Peyer's patch (tissue), 4 donors: ENCODE measurements at places on chromosomes 2 and 18.

DNA sequence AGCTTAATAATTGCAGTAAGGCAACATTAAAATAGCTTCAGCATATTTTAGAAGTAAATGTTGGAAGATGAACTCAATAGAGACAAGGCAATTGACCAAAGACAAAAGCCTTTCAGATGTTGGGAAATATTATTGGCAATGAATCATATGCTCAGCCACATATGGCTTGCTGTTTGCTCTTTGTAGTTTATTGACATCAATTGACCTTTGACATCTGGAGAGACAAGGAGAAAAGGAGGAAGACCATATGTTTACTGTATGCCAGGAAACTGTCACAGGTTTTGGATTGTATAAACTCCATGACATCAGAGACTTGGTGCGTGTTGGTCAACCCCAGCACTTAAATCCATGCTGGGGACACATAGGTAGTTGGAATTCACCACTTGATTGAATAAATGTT, 60.6 kb upstream of the SLC16A14 start:
- no peak for DNase-seq

DNA sequence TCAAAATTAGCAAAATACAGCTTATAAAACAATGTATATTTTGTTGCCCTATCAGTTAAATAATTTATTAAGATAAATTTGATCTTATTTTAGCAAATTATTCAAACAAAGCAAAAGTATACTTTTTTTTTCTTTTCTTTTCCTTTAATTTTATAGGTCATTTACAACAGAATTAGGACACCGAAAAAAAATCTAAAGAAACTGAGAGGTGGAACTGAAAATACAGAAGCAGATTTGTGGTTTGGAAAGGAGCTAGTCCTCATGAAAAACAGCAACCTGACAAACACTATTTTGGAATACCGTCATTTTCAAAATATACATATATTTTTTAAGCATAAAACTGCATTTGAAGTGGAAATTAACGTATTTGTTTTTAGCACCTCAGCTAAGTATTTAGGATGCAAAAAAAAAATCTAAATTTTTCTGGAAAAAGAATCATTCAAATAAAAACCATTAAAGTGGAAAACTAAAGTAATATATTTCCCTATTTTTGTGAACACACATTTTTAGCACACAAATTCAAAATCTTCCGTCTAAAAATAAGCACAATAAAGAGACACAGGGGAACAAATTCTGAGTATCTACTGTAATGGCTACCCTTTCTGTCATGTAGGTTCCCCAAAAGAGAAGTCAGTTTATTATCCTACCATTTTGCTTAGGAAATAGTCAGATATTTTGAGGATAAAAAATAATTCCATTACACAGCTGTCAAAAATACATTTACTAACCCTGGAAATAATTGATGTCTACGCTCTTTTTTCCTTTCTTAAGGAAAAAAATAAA, 2.7 kb downstream of the CCDC88A start:
- no peak for DNase-seq

DNA sequence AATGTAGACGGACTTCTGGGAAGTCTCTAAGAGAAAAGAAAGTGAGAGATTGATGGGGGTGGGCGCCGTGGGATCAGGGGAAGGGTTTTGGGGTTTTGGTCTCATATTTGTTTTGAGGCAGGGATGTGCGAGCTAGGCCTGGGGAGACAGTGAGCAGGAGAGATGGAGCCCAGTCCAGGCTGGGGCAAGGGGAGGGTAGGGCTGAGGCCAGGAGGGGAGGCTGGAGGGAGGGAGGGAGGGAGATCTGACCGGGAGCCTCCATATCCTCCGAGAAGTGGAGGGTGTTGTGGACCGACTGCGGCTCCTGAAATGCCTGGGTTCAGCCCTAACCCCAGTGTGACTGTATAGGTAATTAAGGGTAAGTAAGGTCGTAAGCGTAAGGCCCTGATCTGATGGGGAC, 72.8 kb upstream of the ODC1 start:
- no peak for DNase-seq

- DNase-seq: no peak
These were observed 56.9 kb upstream of the ZNF397 start for GRCh38 chr18:35183886-35184285.

DNA sequence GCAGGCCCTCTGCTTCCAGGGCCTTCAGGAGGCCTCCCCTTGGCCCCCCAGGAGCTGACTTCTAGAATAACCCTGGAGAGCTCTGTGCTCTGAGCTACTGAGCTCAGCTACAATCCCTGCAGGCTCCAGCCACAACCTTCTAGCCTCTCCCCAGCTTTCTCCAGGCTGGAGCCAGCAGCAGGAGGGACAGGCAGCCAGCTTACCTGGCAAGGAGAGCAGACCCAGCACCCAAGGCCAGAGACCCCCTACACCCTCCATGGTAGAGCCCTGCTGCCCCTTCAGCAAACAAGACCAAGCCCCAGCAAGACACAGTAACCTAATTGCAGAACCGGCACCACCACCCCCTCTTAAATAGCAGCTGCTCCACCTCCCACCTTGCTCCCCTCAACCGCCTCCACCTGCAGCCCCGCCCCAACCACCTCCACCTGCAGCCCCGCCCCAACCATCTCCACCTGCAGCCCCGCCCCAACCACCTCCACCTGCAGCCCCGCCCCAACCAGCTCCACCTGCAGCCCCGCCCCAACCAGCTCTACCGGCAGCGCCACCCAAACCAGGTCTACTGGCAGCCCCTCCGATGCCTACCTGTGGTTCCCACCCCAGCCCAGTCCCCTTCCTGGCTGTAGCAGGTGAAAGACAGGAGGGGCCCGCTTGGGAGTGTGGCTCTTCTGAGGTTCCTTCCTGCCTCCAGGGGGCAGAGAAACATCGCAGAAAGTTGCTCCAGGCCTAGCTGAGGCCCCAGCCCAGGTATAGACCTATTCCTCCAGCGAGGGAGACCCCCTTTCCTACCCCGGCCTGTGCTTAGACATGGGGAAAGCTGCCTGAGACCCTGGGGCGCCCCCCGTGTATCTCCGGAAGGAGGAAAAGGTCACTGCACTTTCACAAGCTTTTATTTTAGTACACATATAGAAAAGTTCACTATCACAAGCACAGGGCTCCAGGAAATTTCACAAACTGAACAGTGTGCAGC, at the start of gene ASTL:
ASTL (minus strand) TSS at position 324 of the 967 bp plus-strand sequence; CDS start at position 258, 66 bp downstream.
- peak; percentile 59 for DNase-seq

DNA sequence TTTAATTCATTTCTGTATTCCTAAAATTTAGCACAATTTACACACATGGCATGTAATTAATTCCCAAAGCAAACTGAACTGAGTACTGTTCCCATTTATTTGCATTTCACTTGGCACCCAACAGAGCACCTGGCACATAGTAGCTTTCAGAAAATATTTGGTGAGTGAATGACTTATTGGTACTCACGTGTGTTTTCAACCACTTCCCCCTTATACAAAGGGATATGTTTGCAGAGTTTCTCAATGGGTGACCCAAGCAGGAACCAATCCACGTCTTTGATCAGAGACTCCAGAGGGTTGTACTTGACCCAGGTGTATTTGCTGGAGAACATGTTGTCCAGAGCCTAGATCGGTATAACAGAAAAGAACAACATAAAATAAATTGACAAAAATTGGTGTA, 6.6 kb downstream of the GKN2 start:
- no peak for DNase-seq

- DNase-seq: no peak
These were observed 18.8 kb downstream of the ENOSF1 start for GRCh38 chr18:693466-694187.

GRCh38 chr18:47317824-47318508, 66.5 kb upstream of the SKOR2 start:
- no peak for DNase-seq

DNA sequence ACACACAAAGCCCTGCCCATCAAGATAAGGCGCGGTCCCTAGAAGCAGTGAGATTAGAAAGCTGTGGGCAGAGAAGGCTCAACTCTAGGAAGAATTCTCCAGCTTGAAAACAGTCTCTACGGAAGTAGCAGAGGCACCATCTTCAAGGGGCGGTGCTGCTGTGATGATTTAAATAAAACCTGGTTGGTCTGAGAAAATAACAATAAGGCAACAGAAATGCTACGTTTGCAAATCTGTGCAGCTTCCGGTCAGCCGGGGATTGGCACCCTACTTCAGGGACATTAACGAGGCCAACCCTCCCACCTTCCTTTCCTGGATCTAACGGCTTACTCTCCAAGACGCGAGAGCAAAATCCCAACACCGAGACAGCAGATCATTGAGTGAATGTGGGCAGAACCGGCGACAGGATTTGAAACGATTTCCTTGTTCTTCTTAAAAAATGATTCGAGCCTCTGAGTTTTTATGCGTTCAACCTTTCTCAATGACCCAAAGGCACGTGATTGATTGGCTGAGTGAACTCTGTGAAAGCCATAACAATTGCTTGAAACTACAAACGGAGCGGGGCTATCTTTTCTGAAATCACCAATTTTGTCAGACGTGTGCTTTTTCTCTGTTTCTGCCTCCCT, 93.7 kb upstream of the ZNF516 start:
- DNase-seq: no peak

- DNase-seq: no peak
These were observed 9.9 kb downstream of the ACVR1 start for GRCh38 chr2:157866202-157866601.

GRCh38 chr18:77052983-77053309, 79.6 kb downstream of the MBP start:
- DNase-seq: no peak

DNA sequence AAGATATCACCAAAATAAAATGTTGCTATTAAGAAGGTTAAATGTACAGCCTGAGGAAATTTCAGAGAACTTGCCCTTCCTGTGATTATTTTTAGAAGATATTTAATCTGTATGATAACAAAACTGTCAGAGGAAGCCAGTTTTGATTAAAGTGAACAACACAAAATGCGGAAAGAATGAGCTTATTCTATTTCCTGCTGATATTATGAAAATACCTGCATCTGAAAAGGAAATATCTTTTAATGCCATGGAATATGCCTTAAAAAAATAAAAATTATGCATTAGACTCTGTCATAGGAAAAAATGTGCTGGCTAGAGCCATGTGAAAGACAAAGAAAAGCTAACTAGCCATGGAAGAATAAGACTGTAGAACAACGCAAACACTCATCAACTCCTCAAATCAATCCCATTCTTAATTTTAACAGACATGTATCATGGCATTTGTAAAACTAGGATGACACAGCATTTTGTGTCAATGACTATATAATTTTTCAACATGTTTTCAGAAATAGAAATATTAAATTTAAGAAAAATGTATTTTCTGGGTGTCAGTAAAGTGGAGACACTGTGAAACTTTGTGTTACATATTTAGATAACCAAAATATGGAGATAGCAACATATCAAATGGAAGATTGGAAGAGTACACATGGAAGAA, 1768.2 kb downstream of the SUCLG1 start:
- DNase-seq: no peak

DNA sequence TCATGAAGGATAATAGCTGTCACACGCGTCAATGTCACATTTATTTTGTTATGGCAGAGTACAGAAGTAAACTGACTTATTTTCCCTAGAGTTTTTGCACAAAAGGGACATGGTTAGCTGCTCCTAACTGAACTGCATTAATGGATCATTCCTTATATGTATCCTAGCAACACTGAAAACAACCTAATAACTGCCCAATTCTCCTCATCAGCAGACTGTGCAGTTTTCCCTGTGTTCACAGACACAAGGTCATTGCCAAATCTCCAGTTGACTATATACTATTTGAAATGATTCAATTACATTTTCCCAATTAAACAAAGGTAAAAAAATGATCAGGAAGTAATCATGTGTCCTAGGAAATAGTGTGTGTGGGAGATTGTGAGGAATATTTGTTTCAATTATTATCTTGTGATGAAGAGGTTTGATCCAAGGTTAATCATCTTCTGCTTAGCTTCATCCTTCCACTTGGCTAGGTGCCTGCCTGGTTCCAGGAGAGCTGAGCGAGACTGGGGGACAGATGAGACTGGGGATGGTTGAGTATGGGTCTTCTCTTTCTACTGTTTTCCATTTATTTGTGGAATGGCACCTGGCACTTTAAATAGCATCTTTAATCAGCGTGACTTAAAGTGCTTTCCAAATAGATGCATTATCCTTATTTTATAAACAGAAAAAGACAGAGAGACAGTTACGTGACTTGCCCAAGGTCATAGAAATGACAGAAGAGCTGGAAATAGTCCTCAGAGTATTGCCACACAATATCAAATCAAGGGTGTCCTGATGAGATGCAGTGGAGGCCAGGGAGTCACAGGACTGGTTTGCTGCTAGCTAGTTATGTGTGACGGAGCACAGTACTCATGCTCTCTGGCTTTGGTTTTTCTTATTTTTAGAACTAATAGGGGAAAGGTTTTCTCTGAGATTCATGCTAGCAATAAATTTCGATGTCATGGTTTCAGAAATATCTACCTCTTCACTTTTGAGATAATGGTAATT, 335.6 kb downstream of the PIK3C3 start:
- no peak for DNase-seq

GRCh38 chr2:62425684-62426083, 80.3 kb downstream of the TMEM17 start:
- no peak for DNase-seq

DNA sequence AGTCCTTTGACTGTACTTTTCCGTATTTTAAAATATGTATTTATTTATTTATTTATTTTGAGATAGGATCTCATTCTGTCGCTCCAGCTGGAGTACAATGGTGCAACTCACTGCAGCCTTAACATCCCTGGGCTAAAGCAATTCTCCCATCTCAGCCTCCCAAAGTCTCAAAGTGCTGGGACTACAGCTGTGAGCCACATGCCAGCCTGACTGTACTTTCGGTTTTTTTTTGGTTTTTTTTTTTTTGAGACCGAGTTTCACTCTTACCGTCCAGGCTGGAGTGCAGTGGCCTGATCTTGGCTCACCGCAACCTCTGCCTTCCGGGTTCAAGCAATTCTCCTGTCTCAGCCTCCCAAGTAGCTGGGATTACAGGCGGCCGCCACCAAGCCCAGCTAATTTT, 28.9 kb upstream of the CCNYL1 start:
- DNase-seq: no peak

- DNase-seq: no peak
These were observed 798.5 kb downstream of the SATB2 start for GRCh38 chr2:198659096-198659870.

DNA sequence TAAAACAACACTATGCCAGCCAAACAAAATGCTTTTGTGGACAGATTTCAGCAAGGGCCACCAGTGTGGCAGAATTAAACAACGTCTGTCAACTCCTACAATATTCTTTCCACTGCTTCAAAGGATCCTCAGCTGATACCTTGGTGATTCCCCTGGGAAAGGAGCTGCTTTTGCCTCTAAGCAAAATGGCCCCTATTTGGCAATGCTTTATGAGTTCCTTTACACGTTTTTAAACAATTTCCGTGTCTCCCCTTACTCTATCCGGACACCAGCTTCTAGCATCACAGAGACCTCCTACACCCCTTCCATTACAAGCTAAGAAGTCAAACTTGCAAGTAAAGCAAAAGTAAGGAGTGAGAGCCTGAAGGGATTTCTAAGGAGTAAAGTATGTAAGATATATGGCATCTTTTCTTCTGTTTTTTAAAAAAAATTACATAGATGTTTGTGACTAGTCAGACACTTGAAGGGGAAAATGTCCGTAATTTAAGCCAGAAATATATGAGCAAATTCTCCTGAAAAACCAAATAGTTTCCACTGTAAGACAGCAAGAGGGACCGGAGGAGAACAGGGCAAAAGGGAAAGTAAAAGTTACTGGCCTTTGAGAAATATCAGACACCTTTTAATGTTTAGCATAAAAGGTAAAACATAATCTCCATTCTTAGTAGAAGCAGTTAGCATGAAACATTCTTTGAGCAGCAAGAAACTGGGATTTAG, 1.9 kb downstream of the SOS1 start:
- DNase-seq: no peak

- no peak for DNase-seq
These were observed 38.5 kb upstream of the STPG4 start for GRCh38 chr2:47193607-47194006.

- no peak for DNase-seq
These were observed 19.9 kb downstream of the COX7A2L start for GRCh38 chr2:42340938-42341636.

- no peak for DNase-seq
These were observed 45.8 kb downstream of the TSHZ1 start for GRCh38 chr18:75256376-75256775.
